ENCODE measurements at places on chromosomes 11 and 22.

DNA sequence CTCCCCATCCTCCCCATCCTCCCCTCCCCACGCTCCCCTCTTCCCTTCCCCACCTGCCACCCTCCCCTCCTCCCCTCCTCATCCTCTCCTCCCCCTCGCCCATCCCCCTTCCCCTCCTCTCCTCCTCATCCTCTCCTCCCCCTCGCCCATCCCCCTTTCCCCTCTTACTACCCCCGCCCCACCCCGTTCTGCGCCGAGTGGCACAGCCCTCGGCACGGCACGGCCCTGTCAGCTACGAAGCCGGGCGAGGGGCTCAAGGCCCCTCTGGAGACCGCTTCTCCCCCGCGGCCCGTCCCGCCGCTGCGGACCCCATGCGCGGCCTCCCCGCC is 449.9 kb downstream of the OPCML start:
- DNase-seq: no peak

DNA sequence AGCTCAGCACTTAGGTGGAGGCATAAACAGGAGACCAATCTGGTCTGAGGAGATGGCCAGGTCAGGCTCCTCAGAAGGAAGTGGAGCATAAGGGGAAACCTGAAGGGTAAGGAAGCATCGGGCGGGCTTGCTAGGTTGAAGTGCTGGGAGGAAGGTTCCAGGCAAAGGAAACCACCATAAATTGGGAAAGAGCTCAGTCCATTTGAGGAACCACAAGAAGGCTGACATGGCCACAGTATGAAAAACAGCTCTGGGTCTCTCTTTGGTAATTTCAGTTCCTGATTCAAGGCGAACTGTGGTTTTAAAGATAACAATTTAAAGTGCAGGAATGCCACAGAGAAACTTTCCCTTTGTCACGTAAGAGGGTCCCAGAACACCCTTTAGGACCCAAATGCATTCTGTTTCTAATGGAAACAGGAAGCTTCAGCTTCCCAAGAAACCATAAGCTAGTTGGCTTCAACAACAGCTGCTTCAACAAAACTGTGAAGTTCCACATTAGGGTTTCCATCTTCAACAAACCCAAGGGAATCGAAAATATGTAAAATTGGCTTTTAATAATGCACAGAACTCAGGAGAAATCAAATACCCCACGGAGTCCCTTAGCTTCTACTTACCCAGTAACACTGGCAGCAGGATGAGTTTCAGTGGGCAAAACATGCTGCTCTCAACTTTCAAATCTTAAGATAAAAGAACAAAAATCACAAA is 10.4 kb downstream of the JAML start:
- no peak for DNase-seq

- no peak for DNase-seq
Measured at GRCh38 chr11:129408865-129409444, 33.3 kb downstream of the BARX2 start.

- DNase-seq: no peak
Measured at GRCh38 chr11:110428956-110429730, 605 bp upstream of the FDX1 start.

DNA sequence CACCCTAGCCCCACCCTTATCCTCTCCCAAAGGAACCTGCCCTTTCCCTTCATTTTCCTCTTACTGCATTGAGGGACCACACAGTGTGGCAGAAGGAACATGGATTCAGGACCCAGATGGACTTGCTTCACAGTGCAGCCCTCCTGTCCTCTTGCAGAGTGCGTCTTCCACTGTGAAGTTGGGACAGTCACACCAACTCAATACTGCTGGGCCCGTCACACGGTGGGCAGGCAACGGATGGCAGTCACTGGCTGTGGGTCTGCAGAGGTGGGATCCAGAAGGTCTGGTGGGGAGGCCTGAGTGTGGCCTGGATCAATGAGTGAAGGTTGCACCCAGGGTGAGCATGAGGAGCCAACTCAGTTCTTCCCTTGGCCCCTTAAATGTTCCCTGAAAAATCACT is 129.9 kb upstream of the B3GAT1 start:
- no peak for DNase-seq

DNA sequence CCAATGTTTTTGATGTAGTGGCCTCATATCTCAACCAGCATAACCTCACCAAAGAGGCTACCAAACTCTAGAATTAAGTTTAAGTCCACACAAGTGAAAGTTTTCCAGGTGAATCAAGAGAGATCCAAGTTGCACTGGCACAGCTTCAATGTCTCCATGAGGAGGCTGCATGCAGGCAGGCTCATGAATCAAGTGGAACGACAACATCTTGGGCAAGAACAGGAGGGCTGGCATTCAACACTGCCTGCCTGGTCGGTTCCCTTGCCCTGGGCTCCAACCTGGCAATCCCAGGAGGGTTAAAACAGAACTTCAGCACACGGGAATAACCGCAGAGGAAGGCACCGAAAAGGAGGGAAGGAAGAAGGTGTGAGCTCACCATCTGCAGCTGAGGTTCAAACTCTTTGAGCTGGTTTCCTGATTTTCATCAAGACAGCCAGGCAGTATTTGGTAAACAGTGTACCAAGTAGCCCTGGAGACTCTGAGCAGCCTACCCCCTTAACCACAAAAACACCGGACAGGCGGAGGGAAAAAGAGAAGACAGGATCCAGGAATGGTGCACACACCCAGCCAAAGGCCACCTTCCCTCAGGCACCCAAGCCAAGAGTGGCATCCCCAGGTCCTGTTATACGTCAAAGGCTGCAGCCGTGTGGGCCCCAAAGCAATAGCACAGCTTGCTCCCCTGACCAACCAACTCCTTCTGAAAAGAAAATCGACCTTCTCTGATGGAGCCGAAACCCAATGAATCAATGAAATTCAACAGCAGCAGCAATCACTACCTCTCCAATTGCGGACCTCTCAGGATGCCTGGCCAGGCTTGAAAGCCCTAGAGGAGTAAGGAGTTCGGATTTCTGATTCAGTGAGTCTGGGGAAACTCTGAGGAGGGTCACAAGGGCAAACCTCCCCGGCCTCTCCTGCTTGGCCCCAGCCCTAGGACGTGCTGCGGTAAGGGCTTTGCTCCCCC is 1.3 kb downstream of the PACSIN2 start:
- no peak for DNase-seq

DNA sequence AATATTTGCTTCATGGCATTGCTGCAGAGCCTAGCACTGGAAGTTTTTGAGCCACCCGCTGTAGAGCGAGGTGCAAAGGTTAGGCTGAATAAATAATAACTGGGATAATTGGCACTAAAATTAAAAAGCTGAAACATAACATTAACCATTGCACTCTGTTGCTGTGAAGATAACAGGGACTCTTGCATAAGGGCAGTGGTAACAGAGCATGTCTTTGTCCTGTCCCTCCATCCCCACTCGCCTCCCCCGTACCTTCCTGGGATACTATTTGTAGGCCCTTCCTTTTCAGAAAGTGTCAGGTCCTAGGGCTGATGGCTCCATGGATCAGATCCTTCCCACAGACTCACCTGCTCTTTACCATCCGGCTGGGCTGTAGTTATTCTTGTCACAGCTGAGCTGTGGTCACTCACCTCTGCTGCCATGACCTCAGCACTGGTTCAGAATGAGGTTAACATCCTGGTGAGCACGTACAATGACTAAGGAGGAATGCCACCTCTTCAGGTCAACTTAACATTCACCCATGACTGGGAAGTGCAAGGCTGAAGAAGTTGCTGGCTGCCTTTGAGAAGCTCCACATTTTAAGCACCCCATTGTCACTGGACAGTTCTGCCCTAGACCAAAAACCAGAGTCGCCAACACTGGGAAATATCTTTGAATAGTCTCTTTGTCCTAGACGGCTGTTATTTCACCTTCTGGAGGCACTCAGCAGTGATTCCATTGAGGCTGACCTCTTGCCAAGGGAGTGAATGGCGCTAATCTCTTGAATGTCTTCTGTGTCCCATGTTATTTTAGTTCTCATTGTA is 103.2 kb upstream of the KIRREL3 start:
- DNase-seq: no peak

DNA sequence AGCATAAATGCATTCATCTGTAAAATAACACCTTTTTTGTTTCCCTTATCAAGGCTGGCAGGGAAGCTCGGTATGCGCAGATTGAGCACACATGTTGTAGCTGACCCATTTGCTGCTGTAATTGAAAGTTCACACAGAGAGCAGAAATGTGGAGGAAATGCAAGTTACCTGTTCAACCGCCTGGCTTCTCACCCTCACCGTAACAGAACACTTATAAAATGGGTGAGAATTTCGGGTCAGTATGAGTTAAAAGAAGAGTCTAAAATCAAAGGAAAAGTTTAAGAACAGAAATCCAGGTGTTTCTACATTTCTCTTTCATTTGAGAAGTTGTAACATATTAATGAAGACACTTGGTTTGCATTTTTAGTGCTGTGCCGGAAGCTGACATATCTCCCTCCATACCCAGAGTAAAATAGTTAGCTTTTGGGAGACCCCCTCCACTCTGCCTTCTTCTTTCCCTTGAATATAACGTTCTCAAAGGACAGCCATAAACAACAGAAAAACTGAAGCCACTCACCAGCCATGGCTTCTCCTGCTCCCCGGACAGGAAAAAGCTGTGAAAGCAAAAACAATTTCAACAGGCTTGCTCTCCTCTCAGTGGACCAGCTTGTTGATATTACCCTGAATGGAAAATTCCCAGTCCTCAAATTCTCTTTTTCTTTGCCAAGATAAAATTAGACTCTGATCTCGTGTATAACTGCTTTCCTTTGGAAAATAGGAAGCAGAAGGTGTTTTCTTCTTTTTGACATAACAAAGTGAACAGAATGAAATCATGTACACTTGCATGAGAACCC is at the start of gene CASP12:
CASP12 (minus strand) TSS at position 570 of the 794 bp plus-strand sequence.
- no peak for DNase-seq

GRCh38 chr11:12174128-12174476 is 63.7 kb downstream of the MICAL2 start:
- DNase-seq: no peak

GRCh38 chr11:11519184-11519583 is 102.6 kb downstream of the GALNT18 start:
- DNase-seq: no peak

- no peak for DNase-seq
Measured at GRCh38 chr11:2989551-2989950, 2.6 kb downstream of the NAP1L4 start.

DNA sequence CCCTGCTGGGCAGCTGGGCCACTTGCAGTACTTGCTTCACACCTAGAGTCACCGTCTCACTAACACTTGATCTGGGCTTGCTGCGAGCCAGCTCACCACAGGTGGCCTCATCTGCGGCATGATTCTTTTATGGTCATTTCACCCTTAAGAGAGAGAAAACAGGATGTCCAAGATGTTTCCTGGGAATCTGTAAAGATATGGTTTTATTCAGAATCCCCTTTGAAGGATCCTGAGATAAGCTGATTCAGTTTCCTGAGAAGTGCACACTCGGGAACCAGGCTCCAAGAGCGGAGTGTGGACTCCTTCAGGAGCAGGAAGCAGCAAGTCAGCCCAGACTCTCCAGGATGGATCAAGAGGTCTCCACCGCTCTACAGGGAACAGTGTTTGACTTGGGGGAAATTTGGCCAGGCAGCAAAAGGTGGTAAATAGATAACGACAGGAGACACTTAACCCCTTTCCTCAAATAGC is 21.8 kb upstream of the TP53AIP1 start:
- DNase-seq: no peak

DNA sequence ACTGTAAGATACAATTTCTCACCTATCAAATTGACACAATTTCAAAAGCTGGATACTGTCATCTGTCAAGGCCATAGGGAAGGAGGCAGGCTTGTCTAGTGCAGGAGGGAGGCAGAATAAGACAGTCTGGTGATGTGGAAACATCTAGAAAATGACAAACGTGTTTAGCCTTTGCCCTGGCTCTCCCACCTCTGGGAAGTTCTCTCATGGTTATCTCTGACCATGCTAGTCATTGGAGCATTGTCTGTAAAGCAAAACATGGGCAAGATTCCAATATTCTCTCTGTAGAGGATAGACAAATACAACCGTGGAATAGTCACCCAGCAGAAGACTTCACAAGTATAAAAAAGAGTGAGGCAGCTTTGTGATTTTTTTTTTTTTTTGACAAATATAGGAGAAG is 9.1 kb upstream of the SERHL2 start:
- no peak for DNase-seq

- no peak for DNase-seq
Measured at GRCh38 chr11:118602331-118602730, 5.1 kb upstream of the PHLDB1 start.

GRCh38 chr11:113006896-113007445 is 45.8 kb downstream of the NCAM1 start:
- no peak for DNase-seq

GRCh38 chr22:22684580-22685561 is 40.5 kb downstream of the GGTLC2 start:
- no peak for DNase-seq

GRCh38 chr22:47012589-47013370 is 250.3 kb downstream of the TBC1D22A start:
- no peak for DNase-seq

DNA sequence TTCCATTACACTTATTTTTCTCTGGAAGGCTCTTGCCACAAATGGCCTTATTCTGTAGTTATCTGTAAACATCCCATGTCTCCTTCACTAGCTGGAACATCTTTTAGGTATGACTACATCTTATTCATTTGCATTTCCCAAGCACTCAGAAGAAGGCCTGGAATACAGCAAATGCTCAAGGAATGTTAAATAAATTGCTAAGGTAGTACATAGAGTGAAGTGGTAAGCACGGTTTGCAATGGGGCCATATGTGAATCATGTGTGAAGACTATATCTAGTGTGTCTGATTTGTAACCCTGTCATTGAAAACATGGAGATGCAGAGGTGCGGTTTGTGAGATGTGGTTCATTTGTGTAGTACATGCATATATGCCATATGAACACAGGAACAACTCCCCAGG is 33.5 kb downstream of the GDPD4 start:
- no peak for DNase-seq

GRCh38 chr22:35914357-35914664 is 114.3 kb downstream of the RBFOX2 start:
- DNase-seq: no peak

DNA sequence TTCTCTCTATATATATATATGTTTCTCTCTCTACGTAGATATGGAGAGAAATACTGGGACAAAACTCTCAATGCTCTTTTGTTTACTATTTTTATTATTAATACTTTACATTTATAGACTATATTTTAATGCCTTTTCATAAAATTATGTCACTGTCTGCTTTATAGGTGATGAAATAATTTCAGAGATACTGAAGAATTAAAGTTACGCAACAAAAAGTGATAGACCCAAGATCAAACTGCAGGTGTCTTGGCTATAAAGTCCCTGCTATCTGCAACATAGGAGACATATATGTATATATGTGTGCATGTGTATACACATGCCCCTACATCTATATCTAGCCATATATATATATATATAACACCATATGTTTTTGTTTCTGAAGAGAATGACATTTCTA is 60.8 kb downstream of the FAM76B start:
- DNase-seq: no peak

GRCh38 chr11:127003260-127003981 is 2.9 kb upstream of the KIRREL3 start:
- DNase-seq: no peak

DNA sequence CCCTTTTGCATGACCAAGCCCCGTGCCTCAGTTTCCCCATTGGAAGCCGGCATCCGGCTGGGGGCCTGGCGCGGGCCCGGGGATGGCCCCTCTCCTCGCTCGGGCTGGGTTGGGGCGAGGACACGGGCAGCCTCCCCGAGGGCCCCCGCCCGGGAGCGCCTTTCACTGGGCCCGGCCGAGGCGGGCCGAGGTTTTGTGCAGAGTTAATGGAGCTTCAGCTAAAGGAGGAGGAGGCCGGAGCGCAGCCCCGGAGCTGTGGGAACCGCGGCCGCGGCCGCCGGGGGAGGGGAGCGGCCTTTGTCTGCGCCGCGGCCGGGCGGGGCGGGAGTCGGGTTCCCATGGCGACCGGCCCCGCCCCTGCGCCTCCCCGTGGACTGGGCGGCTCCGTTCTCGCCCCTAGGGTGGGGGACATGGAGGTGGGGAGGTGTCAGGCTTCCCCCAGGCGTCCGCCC is 1.4 kb upstream of the MAPK11 start:
- no peak for DNase-seq
